ENCODE measurements at places on chromosomes 16 and 17. TPM values are rescaled to one million over a fixed set of nuclear protein-coding genes. Genes with fewer than 3 reads are reported as not detected.

Gene EZH1
- 37.8 TPM for total RNA-seq

Gene MMP28
- total RNA-seq: 0.16 TPM

Gene KLHL10
- total RNA-seq: 0.12 TPM

Gene ANKS4B
- total RNA-seq: not detected

Gene TBC1D16
- total RNA-seq: 38.3 TPM

Gene FADS6
- total RNA-seq: not detected

Gene DOC2A
- total RNA-seq: not detected

Gene KRTAP4-2
- not detected for total RNA-seq

Gene CFAP97D1
- not detected for total RNA-seq

Gene TMC7
- 0.81 TPM for total RNA-seq

Gene TTYH2
- 7.5 TPM for total RNA-seq

Gene SLC16A13
- total RNA-seq: 1.1 TPM

Gene TMEM92
- total RNA-seq: not detected

Gene ADAM11
- 1.3 TPM for total RNA-seq

Gene NAA38
- 25.2 TPM for total RNA-seq

Gene SSTR5
- total RNA-seq: not detected

Gene MPO
- total RNA-seq: not detected

All from hair follicle dermal papilla cell (primary cell).